ENCODE measurements at places on chromosomes 5 and 9.
A peak's percentile ranks its signal among the peaks of the same experiment; 100 is the strongest.

DNA sequence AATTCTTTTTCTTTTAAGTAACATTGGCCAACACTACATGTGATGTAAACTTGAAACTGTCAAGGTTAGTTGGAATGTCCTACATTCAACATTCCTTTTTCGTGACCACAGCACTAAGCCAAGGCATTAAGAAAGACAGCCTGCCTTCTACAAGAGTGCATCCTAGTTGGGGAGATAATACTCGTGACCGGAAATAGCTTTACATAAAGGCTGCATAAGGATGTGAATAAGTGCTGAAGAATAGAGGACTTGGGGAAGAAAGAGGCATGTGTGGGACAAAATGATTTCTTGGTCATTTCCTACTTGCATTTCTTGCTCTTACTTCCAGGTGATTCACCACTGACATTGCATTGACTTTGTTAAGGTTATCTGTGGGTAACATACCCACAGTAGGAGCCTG, 282.0 kb downstream of the DMRT2 start:
- no peak for DNase-seq

DNA sequence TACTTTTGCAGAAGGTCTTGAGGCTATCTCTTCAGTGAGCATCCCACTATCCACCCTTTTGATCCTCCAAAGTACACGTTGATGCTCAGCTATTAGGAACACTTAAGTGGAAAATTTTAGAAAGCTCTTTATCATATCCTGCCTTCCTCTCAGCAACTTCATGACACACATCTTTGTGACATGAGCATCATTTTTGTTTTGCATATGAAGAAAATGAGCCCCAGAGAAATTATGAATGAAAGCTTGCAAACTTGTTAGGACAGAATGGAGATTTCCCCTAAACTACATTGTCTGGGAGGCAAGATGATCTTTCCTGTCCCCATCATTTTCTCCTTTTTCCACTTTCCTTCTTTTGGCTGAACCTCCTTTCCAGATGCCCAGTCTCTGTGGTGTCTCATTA, 239.4 kb upstream of the PIK3R1 start:
- no peak for DNase-seq

- no peak for DNase-seq
Observed at GRCh38 chr5:156119692-156120091, 207.3 kb upstream of the SGCD start.

- DNase-seq = no peak
Observed at GRCh38 chr5:132546108-132546507, 2.8 kb upstream of the IL5 start.

GRCh38 chr5:155307229-155307628, 293.7 kb downstream of the KIF4B start:
- no peak for DNase-seq

DNA sequence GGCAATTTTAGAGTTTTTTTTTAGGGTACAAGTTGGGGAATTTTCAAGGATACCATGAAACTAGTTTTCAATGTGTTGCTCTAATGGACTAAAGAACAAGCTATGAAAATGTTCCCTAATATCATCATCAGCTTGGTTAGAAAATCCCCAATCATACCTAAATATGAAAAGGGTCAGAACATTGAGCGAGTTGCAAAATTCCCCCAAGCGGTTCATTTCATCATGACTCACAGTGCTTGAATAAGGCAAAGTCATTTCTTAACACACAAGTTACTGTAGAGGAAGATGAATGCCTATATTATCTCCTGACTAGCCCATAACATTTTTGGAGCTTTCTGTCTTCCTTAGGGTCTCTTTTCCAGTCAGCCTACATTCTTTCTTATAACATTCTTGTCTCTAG, 62.7 kb downstream of the ST8SIA4 start:
- no peak for DNase-seq

DNA sequence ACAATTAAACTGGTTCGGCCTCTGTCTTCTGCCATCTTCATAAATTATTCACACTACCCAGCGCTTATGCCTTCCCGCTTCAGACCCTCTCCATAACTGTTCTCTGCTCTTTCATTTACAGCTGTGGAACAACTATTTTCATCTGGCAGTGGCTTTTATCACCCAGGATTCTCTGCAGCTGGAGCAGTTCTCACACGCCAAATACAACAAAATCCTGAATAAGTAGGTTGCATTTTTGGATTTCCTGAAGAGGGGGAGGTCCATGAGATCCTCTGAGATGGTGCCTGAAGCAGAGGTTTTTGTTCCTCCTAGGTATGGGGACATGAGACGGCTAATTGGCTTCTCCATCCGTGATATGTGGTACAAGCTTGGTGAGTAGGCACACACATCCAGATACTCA, 28.1 kb upstream of the INSYN2B start:
- no peak for DNase-seq

DNA sequence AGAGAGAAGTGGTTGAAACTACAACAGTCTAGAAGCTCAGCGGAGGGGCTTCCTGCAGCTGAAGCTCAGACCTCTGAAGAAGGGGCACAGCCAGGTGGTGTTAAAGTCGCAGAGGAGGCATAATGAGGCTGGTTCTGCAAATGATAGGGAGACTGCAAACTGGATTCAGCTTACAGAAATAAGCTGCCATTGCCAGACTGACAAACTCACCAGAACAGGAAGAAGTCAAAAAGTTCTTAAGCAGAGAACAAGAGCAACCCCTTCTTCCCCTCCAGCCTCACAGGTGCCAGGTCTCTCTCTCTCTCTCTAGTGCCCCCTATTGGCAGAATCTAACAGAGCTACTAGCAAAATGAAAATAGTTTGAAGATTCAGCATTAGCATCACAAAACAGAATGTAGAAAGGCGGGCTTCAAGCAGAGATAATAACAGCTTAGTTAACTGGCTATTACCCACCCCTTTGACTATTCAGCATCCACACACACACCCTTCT, 76.7 kb downstream of the GRAMD2B start:
- no peak for DNase-seq

- DNase-seq = no peak
Observed at GRCh38 chr5:83092619-83093018, 15.3 kb downstream of the XRCC4 start.

- DNase-seq = no peak
Observed at GRCh38 chr9:38110476-38110875, 41.4 kb upstream of the SHB start.

DNA sequence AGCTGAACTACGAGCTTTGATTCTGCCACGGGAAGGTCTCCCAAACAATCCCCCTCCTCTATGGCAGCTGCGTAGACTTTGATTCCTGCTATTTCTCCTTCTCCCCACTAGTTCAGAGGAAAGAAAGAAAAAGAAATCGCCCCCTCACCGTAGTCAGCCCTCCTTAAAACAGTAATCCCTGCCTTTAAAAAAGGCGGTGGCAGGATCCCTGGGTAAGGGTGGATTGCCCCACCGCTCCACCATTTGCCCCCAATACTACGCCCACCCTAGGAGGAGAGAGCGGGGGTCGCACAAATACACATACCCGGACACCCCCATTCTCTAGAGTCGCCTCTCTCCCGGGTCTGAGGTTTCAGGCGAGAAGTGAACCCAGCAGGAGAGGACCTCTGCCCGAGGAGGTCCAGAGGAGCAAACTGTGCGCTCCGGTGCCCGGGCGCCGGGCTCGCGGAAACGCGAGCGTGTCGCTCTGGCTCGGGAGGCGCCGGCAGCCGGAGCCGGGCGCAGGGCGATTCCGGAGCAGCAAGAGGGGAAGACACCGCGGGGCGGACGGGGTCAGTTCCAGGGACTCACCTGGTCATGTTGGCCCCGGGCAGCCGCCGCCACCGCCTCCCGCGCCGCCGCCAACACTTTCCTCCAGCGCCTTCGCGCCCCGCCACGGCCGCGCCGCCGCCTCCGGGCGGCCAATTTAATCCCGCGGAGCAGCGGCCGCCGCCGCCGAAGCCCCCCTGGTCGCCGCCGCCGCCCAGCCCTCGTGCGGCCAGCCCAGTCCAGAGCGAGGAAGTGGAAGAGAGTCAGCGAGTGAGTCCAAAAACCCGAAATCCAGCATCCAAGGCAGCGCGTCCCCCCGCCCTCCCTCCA, 1057.7 kb upstream of the DMAC1 start:
- no peak for DNase-seq

DNA sequence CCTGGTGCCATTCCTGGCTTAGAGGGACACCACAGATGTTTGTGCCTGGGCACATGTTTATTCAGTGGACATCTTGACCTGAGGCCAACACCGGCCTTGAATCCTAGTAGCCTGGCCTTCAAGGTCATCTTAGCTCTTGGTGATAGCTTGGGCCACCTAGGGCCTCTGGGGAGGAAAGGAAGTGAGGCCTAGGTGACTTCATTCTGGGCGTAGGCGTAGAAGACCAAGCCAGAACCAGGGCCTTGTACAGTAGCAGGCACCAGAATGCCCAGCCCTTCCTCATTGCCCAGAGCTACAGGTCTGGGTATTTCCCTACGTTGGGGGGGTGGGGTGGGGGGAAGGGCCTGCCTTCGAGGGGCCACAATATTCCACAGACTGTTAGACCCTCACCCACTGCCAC, 33.8 kb downstream of the WNK2 start:
- DNase-seq = no peak

DNA sequence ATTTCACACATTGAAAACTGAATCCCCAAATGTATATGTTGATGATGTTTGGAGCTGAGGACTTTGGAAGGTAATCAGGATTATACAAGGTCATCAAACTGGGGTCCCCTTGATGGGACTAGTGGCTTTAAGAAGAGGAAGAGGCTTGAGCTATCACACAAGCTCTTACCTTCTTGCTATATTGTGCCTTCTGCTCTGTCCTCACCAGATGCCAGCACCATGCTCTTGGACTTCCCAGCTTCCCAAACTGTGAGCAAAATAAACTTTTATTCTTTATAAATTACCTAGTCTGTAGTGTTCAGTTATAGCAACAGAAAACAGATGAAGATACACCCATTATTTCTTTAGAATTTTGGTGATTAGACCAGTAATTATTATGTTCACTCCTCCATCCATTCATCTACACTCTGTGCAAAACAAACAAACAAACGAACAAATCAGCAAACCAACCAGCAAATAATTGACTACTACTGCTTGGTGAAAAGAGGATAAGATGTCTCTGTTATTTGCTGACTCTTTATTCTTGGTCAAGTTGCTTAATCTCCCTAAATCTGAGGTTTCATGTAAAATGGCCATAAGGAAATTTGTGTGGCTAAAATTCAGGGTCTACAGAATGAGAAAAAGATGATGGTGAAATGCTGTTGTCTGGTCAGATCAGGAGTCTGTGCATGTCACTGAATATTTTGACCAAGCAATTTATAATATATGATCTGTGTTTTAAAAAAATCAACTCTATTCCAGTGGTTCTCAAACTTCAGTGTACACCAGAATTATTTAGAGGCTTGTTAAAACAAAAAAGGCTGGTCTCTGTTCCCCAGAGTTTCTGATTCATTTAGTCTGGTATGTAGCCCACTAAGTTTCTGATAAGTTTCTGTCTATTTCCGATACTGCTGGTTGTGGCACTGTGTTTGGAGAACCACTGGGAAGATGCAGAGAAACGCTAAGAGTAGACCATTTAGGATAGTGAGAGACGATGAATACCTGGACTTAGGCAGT, 854.1 kb downstream of the MAT2B start:
- DNase-seq = no peak

DNA sequence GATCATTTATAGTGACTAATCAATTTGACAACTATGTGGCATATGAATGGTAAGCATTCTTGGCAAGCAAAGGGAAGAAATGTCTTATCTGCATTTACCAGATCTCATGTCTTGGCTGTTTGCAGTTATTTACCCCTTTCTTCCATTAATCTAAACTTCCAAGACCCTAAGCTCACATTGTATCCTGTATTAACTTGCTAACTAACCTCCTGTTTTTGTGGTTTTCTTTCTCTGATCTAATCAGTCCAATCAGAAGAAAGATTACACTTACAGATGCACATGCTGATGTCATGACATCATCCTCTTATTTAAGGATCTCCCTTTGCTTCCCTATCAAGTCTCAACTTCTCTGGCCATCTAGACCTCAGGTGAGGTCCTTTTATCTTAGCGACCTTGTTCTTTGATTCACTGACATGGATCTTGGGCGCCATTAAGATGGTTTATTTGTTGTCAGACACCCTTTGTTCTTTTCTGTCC, 95.5 kb downstream of the F2RL2 start:
- DNase-seq = no peak

DNA sequence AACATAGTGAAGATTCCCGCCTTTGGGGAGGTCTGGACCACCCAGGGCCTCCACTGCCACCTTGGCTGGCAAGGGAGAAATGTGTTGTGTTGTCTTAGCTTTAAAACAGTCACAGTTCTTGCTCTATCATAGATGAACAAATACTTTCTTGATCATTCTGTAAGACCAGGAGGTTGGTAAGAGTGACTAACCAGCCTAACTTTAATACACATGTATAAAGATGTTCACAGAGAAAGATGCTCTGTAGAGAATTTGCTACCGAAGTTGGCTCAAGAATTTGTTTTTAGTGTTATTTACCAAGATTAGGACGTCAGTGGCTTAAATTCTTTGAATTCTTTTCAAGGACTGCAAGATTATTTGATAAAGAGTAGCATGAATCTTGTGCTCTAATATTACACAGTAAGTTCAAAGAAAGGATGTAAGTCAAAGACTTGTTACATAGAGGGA, 28.4 kb downstream of the GLRX start:
- peak; percentile 61 for DNase-seq

- no peak for DNase-seq
Observed at GRCh38 chr9:72407114-72407513, 42.1 kb upstream of the ZFAND5 start.

DNA sequence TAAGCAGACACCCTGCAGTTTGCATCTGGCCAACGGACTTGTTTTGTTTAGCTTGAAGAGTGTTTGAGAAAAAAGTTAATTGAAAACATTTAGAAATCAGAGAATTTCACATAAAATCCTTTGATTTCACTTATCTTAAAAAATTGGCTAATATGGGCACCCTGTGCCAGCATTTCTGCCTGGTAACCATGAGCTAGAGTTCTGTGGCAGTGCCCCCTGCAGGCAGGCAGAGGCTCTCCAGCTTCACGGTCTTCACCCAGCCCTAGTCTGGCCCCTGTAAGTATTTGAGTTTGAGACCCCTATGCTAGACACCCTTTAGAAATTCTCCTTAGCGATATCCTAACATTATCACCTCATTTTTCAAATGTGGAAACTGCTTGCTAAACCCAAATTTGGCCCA, 18.8 kb upstream of the FANCC start:
- DNase-seq = no peak

DNA sequence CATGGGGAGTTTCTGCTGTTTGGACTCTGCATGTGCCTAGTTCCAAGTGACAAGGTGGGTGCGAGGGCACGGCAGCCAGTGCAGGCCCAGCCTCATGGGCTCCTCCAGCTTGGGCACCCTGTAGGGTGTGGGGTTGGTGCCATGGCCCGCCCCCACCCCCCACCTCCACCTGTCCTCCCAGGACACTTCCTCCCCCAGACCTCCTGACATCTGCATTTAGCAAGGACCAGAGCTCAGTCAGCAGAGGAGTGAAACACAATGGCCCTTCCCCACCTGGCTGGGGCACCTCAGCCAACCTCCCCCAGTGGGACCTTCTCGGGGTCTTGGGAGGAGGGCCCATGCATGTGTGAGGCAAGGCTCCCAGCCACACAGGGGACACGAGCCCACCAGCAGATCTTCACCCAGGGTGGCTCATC, 1.9 kb upstream of the NKD2 start:
- DNase-seq = no peak

DNA sequence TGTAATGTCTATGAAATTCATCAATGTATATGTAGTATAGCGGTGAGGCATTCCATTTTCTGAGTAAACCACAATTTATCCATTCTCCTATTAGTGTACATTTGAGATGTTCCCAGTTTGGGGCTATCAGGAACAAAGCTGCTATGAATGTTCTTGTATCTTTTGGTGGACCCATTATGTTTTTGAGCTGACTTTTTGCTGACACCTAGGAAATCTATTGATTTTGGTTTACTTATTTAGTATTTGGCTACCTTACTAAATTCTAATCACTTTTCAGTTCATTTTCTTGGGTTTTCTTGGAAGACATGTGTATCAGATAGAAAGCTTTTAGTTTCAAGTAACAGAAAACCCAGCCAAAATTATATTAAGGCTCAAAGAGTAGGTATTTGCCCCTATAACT, 13.7 kb downstream of the NSG2 start:
- DNase-seq = no peak

All from retinal pigment epithelial cell (primary cell).